NCI-H1417 treated with DMSO at 0.1 percent for 48 hours (cell line): ENCODE measurements at places on chromosomes 3 and 15.

DNA sequence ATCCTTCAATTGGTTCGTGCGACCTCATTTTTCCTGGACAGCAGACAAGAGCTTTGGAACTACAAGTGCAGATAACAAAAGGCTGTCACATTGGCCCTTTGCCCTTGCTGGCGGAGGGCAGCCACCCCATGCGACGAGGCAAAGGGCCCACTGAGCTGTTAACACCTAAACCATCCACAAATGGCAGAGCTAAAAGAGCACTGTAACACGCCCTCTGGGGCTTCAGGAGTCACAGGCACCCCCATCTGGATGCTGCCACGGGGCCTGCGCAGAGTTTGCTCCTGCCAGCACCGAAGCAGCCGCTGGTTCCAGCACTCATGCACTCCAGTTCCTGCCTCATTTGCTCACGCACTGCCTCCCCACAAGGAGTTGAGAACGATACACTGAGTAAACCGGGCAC, 524.9 kb downstream of the ZNF385D start:
- DNase-seq, result no peak

DNA sequence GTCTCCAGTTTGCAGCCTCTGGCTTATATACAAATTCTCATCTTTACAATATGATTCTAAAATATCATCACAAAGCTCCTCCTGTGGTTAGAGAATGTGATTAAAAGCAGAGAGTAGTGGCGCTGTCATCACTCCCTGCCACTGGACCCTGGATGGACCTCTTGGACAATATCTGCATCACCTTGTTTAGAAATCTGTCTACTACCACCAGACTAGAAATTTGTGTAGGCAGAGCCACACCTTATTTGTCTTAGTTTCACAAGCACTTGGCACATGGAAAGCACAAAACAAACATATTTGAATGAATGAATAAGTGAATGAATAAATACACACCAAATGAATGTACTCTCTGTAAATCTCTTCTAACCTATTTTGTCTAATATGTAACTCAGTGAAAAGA, 68.1 kb downstream of the IMPG2 start:
- no peak for DNase-seq

- no peak for DNase-seq
Observed at GRCh38 chr15:86489981-86490380, 410.3 kb downstream of the AGBL1 start.

- no peak for DNase-seq
Observed at GRCh38 chr3:45691842-45692241, 2.6 kb downstream of the SACM1L start.

DNA sequence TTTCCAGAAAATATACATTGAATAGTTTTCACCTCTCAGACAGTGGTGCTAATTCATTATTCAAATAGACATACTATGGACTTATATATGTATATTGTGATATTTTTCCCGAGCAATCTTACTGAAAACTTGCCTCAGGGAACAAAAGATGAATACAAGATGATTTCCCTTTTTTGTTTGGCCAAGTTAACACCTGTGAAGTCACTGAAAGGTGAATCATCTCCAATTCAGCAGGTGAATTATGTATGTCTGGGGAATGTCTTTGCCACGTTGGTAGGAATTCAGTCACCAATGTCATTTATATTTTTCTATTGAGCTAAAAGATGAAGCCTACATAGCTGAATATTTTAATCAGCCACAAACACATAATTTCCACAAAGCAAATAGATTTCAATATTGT, 88.2 kb downstream of the GPR156 start:
- no peak for DNase-seq

GRCh38 chr3:126676919-126677705, 22.2 kb upstream of the TXNRD3 start:
- no peak for DNase-seq

- no peak for DNase-seq
Observed at GRCh38 chr3:127420829-127421228, 133.0 kb upstream of the PRR20G start.

DNA sequence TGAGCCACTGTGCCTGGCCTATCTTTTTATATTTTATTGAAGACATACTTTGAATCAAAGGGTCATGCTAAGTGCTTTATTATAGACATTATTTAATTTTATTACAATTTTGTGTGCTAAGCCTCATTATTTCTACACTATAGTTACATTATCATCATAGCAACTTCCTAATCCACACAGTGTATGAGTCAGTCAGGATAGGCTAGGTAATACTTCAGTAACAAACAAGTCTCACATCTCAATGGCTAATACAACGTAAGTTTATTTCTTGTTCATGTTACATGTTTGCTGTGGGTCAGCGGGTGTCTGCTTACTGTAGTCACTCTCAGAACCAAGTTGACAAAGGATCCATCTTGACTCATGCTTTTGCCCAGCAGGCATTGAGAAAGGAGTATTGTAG, 292.6 kb upstream of the TGFBR2 start:
- DNase-seq, result no peak
